ENCODE measurements at places on chromosomes 7 and 10.

GRCh38 chr10:74921744-74922143 is 95.3 kb downstream of the KAT6B start:
- no peak for DNase-seq

GRCh38 chr7:23531050-23531793 is 559 bp downstream of the TRA2A start:
- DNase-seq: peak; percentile 78

- no peak for DNase-seq
These were observed 14.5 kb downstream of the HIPK2 start for GRCh38 chr7:139763330-139763729.

- DNase-seq: no peak
These were observed 21.9 kb downstream of the MNX1 start for GRCh38 chr7:156988343-156989185.

Measured in cardiac septum (tissue), 1 donor.